ENCODE measurements at places on chromosomes 7 and 10.

DNA sequence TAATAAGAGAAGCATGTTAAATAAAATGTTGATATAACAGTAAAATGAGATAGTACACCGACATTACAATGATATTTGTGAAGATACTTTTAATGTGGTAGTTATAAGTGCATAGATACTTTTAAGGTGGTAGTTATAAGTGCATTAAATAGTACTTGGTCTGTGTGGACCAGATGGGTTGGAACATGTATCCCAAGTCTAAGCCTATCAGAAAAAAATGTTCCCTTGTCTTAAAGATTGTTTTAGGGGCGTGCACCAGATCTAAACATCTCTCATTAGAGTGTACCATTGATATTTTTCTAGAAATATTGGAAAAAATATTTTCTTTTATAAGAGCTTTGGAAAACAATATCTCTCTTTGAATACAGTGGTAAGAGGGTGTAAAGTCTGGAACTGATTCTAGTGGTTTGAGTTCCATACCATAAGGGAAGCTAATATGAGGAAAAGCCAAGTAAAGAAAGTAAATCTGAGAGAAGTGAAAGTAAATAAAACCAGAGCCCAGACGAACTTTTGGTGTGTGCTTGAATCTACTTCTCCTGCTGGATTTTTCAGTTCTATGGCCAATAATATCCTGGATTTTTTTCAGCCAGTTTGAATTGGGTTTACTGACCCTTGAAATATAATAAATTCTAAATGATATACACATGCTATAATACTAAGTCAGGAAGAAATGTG lies 175.3 kb downstream of the MBL2 start:
- DNase-seq = no peak

DNA sequence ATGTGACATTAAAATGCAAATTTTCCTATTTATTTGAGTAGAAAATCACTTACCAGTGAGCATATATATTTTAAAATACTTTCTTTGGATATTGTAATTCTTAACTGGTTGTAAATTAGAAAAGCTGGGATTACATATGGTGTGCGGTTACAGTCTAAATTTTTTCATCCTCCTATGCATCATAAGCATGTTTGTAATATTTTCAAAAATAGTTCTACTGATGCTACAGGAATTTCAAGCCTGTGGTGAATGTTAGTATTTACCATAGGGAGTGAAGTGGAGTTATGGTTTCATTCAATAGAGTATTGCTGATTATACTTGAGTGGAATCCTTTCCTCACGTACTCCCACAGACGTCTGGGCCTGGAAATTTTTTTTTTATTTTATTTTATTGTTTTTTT lies 34.6 kb upstream of the ST7 start:
- DNase-seq = no peak

DNA sequence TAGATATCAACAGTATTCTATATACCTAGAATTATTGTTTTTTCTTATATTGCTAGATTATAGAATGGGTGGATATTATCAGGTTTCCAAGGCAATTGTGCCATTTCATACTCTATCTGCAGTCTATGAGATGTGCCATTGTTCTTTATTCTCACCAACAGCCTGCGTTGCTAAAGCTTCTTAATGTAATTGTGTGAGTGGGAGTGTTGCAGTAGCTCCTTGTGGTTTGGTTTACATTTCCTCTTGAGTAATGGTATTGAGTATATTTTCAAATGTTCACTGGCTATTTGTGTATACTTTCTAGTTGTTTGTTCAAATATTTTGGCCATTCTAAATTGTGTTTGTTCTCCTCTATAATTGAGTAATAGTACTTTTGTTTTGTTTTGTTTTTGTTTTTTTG lies 199.2 kb downstream of the TFEC start:
- DNase-seq = peak; percentile 86

DNA sequence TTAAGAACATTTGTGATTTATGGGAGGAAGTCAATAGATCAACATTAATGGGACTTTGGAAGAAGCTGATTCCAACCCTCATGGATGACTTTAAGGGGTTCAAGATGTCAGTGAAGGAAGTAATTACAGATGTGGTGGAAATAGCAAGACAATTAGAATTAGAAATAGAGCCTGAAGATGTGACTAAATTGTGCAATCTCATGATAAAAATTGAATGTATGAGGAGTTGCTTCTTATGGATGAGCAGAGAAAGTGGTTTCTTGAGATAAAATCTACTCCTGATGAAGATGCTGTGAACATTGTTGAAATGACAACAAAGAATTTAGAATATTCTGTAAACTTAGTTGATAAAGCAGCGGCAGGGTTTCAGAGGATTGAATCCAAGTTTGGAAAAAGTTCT lies 70.9 kb upstream of the NEUROD6 start:
- DNase-seq = no peak

- DNase-seq = peak; percentile 0
These were observed 1085.4 kb upstream of the SORCS1 start for GRCh38 chr10:108249940-108250339.

DNA sequence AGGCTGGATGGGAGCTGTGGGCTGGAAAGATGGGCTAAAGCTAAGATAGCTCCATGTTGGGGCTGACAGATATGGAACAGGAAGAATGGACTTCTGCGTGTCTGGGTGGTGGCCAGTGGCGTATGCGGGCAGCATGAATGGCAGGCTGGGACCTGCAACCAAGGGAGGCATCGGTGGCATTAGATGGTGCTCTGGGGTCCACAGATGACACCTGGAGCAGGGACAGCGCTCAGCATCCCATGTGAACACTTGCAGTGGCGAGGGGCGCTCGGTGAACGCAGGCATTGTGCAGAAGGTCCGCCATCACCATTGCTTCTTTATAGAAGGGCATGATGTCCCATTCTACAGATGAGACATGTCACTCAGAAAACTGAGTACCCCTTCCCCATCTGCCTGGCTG lies 21.0 kb upstream of the SMARCD3 start:
- no peak for DNase-seq

- no peak for DNase-seq
These were observed 70.5 kb downstream of the AOAH start for GRCh38 chr7:36653663-36654355.

DNA sequence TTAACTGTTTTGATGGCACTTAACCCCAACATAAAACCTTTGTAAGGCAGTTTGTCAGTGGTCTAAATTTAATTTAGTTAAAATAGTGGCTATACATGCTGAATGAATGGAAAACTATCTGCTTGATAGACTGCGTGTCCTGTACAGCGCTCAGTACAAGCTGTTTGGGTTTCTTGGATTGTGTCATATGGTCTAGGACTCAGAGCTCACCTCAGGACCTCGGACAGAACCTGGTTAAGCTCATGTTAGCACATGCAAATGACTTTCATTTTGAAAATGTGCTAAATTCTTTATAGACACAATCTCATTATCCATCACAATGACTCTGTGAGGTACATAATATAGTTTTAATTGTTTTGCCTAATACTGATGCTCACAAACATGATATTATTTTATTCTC lies 55.7 kb upstream of the RELN start:
- no peak for DNase-seq

DNA sequence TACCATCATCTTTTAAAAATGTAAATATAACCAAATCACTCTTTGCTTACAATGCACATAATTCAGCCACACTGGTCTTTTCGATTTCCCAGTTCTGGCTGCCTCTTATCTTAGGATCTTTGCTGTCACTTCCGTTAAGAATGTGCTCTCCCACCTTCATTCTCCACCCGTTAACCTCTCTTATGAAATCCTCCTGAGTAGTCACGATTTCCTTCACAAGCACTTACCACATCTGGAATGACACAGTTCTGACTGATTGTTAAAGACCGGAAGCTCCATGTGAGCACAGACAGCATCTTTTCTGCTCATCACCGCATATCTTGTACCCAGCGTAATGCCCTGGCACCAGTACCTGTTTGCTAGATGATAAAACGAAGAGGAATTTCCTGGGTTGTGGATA lies 84.3 kb downstream of the CUL2 start:
- no peak for DNase-seq

Data from AML-193 (cell line).